ENCODE measurements at places on chromosomes 4 and X. TPM values are rescaled to one million over a fixed set of nuclear protein-coding genes. Genes with fewer than 3 reads are reported as not detected.
A peak's percentile ranks its signal among the peaks of the same experiment; 100 is the strongest.

The MAGEB2 gene
- not detected for total RNA-seq

The ZAR1 gene
- not detected for total RNA-seq

The ADH7 gene
- not detected for total RNA-seq

The CD40LG gene
- 0.69 TPM for total RNA-seq

The C4orf36 gene
- not detected for total RNA-seq

The CFAP47 gene
- total RNA-seq: not detected

The ESX1 gene
- total RNA-seq: not detected

The COPS4 gene
- total RNA-seq: 25.2 TPM

The UGT2B15 gene
- total RNA-seq: 50.8 TPM

The PCDH19 gene
- 1.3 TPM for total RNA-seq

The UBQLN2 gene
- 25.8 TPM for total RNA-seq

The FHIP1A gene
- total RNA-seq: 31.5 TPM

The TMEM154 gene
- total RNA-seq: 1.5 TPM

The DDX53 gene
- total RNA-seq: not detected

The PHKA1 gene
- total RNA-seq: 4.7 TPM

DNA sequence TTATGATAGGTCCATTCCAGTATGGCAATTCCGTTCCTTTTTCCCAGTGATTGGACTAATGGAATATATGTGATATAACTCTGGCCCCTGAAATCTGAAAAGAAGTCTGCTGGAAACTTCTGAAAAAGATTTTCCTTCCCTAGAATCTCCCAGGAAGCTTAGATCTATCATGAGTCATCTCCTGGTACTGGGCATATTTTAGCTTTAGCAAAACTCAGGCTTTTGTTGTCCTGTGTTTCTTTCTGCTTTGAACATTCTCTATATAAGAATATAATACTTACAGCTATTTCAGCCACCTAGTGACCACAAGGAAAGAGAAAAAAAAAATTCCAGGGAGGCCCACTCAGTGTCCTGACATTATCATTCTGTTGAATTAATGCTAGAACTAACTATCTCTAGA, 597.2 kb upstream of the GRIA3 start:
- no peak for DNase-seq

DNA sequence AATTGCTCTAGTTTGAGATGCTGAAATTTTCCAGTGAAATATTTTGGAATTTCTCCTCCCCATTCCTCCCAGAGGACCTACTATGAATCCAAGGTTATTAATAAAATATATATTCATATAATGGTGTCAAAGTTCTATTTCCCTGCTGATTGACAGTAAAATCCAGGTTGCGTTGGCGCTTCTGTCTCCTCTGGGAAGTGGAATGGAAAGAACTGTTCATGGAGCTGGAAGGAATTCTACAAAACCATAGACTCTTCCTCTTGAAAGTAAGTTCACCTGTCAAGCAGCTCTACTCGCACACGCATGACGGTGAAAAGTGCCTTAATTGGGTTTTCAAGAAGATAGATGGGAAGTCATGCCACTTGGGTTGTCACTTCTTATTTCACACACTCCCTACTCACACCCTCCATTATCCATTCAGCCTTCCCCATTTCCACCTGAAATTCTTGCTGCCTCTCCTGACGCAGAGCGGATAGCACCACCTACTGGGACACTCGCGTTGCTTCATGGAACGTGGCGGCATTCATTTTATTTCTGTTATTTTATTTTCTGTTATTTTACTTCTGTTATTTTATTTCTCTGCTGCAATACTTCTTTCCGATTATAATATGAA, 351.6 kb downstream of the NLGN4X start:
- DNase-seq: no peak

DNA sequence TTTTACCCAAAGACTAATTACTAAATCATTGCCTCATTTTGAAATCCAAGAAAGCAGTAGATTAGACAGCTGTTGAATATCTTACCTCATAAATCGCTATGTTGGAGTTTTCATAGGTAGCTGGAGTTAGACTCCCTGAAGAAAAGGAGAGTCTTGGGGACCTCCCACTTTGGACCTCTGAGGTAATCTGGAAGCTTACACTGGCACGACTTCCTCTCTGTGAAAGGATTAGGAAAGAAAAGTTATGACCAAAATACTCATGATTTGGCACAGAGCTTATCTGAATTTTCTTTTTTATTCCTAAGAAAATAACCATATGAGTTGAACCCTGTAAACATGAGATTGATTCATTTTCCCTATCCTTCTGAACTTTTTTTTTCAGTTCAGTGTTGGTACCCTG, 40.6 kb downstream of the GUCY2F start:
- DNase-seq: no peak

DNA sequence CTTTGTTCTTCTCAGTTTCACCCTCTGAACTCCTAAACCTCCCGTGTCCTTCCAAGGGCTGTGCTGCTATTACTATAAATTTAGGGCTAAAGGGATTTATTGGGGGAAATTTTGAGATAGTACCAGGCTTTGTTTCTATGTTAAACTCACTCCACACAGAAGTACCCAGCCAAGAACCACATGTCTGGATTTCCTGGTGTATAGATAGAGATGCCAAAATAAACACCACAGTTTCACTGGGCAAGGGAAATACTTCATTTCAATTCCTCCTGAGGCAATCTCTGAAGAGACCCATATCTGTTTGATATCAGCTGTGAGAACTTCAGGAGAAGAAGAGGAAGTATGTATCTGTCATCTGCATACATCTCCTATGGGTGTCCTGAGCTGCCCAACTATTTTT, 21.7 kb upstream of the CLNK start:
- DNase-seq: no peak

DNA sequence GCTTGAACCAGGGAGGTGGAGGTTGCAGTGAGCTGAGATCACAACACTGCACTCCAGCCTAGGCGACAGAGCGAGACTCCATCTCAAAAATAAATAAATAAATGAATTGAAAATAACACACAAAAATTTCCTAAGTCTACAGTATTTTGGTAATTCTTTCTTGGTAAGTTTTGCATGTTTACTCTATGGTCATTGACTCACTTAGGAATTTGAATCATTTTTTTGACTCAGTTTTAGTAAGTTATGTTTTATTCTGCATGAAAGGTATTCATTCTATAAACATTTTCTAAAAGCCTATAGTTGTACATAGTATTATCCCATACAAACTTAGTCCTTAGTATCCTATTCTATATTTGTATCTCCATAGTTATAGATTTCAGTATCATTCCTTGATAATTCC, 772.9 kb upstream of the SLIT2 start:
- no peak for DNase-seq

DNA sequence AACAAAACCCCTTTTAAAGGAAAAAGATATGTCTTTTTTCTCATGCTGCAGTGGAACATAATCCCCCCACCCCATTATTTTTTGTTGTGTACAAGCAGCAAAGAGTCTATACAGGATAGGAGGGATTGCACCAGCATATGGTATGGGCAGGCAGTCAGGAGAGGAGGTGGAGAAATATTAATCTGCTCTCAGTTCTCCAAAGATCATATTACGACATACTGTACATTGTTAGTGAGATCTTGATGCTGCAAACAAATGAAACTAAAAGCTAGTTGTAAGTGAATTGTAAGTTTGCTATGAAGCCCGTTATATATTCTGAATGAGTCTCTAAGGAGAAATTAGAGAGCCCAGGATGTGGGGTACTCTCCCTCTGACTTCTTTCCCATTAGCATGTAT, 75.3 kb downstream of the RAPGEF2 start:
- no peak for DNase-seq

- no peak for DNase-seq
These were observed 4.0 kb downstream of the DCLK2 start for GRCh38 chr4:150082241-150082640.

DNA sequence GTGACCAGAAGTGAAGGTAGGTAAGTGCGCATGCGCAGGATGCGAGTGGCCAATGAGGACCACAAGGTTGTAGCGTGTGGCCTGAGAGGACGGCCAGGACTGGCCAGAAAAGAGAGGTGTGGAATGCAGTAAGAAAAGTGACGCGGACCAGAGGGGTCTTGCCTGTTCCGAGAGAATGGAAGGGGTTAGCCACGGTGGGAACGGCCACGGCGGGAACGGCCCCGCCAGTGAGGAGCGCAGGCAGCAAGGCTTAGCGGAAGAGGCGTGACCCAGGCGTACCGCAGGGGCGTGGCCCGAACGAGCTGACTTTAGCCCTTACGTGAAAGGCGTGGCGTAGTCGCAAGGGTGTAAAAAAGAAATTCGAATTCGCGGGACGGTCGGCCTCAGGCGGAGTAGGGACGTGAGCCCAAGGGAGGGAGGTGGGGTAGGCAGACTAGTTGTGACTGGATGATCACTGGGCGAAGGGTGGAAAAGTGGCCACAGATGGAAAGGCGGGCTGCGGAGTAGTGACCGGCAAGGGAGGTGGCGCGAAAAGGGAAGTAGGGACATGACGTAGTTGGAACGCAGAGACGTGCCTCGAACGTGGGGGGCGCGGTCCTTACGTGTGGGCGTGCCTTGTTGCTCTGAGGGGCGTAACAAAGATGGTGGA, 10.4 kb upstream of the CLTRN start:
- peak; percentile 97 for DNase-seq

DNA sequence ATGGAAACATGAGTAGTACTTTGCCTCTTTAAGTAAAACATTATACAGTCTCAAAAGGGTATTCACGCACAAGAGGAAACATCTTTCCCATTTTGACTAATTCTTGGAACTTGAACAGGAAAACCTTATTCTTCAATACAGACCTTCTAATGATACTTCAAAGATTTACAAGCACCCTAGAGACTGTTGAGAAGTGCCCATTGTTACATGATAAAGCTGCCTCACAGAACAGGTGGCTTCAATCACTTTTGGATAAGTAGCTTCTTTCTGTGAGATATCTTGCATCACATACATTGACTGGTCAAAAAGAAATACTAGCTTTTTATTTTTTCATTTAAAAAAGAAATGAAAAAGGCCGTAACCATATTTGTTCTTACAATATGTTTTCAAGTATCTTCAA, 219.4 kb downstream of the EPHA5 start:
- DNase-seq: no peak

- DNase-seq: peak; percentile 37
These were observed 23.6 kb upstream of the TBC1D14 start for GRCh38 chr4:6885953-6886557.

DNA sequence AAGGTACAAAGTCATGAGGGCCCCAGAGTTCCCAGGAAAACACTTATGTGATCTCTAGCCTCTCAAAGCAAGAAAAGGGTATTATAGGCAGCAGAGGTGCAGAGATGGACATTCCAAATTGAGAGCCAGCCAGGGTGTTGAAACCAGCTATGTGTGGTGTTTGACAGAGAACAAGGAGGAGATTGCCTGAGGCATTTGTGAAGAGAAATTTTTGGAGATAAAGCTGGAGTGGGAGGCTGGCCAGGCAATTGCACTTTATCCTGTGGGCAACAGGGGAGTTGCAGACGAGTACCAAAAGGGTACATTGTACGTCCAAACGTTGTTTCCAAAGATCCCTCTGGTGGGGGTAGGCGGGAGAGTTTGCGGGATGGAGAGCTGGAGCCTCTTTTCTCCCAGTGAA, 2.5 kb upstream of the GABRE start:
- DNase-seq: no peak

DNA sequence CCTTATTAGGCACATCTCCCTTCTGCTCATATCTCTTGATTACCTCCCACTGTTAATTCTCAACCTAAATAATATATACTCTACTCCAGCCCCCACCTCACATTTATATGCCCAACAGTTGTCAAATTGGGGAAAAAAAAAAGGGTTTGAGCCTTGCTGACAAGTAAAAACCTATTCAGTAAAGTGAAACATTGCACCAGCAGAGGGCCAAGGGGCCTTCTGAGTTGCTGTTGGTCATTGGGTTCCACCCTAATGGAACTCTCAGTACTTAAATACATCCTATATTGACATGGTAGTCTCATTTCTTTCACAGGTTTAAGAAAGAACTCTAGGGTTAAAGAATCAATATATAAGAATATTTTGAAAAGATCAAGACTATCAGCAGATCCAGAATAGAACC, 362.2 kb downstream of the SMARCA1 start:
- DNase-seq: no peak

- peak; percentile 74 for DNase-seq
These were observed 13.1 kb upstream of the ACOT9 start for GRCh38 chrX:23756165-23756564.

- DNase-seq: no peak
These were observed 14.7 kb upstream of the FAM47B start for GRCh38 chrX:34927866-34928265.

DNA sequence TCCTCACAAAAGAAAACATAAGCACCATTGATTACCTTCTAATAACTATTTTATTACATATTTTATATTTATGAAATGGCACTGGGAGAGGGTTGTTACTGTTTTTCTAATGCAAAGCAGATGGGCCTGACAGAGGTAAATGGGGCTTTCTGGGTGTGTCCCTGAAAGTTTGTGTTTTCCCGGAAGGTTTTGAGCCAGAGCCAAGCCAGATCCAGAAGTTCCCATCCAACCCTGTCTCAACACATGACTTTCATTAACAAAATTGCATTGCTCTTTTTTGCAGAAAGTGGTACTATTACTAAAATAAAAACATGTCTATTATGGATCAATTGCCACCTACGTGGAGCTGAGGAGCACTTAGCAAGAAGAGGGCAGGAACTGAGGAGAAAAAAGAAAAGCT, 181.3 kb downstream of the RAB28 start:
- DNase-seq: no peak

DNA sequence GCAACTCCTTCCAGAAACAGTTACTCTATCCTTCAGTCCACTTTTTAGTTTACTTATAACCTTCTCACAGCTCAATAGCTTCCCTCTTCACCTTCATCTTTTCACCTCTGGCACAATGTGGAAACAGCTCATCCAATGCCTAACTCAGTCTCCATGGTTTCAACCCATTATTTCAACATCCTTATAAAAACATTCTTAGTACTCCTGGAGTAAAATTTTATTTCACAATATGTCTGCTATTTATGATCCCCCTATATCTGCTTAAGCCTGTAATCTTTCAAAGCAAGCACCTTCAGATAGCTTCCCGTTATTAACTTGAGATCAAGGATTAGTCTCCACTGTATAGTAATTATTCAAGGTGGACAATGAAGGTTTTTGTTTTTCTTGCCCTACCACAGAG, 156.3 kb downstream of the GASK1B start:
- no peak for DNase-seq

DNA sequence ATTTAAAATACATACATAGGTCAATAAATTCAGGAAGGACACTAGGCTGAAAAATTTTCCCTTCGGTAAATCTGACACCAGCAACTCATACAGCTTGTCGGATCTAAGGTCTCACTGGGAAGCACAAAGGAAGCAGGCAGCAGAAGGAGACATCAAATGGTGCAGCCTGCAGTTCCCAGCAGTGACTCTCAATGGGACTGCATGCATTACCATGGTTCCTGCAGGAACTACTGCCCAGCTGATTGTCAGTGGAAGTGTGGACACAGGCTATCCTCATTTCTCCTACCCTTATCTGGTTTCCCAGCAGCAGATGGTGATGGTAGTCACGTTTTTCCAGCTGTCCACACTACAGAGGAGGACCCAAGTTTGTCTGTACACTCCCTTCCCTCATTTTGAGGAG, 113.3 kb downstream of the PPP1R2C start:
- DNase-seq: no peak

- DNase-seq: no peak
These were observed 23.7 kb upstream of the FAM47B start for GRCh38 chrX:34918856-34919255.

GRCh38 chr4:7428261-7429068, 6.3 kb downstream of the PSAPL1 start:
- DNase-seq: no peak

- DNase-seq: no peak
These were observed 933.7 kb downstream of the NLGN4X start for GRCh38 chrX:5295004-5295403.

GRCh38 chr4:5045097-5045496, 6.2 kb upstream of the STK32B start:
- no peak for DNase-seq
